ENCODE measurements at places on chromosomes 2 and 18.

GRCh38 chr2:219752726-219753125, 125.3 kb downstream of the SLC4A3 start:
- no peak for DNase-seq

DNA sequence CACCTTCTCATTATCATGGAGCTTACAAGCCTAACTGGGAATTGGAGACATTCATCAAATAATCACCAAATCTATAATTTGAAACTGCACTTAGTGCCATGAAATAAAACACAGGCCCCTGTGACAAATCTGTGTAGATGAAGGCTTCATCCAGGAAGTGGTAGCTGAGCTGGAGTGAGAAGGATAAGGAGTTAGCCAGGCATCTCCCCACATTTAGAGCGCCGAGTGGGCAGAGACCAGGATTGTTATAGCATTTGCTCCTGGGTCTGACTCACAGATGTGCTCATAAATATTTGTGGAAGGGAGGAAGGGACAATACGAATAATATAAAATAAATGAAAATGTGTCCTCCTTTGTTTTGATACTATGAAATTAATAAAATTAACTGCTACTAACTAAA, 2.5 kb upstream of the MAT2A start:
- DNase-seq: no peak

- DNase-seq: no peak
Measured at GRCh38 chr2:105239924-105240323, 1.6 kb upstream of the GPR45 start.

GRCh38 chr2:36357847-36358659, 2.5 kb downstream of the CRIM1 start:
- no peak for DNase-seq

DNA sequence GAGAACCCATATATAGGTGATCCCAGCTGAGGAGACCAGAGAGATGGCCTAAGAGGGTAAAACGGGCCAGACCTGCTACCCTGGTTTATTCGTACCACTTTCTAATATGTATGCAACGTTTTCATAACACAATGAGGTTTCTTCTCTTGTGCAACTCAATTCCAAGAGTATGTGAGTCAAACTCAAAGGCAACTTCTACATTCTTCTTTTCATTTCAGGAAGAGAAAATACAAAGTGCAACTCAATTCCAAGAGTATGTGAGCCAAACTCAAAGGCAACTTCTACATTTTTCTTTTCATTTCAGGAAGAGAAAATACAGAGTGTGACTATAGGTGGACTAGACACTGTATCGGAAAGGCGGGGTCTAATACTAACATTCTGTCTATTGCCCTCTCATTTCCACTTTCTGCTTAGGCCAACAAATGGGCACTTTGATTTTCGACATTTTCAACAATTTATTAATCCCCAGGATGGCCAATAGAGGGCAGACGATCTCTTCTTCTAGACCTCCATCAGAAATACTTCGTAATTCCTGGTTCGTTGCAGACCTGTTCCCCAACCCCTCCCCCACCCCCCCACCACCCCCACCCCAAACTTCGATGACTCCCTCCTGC, 3.7 kb upstream of the CRIM1 start:
- no peak for DNase-seq

DNA sequence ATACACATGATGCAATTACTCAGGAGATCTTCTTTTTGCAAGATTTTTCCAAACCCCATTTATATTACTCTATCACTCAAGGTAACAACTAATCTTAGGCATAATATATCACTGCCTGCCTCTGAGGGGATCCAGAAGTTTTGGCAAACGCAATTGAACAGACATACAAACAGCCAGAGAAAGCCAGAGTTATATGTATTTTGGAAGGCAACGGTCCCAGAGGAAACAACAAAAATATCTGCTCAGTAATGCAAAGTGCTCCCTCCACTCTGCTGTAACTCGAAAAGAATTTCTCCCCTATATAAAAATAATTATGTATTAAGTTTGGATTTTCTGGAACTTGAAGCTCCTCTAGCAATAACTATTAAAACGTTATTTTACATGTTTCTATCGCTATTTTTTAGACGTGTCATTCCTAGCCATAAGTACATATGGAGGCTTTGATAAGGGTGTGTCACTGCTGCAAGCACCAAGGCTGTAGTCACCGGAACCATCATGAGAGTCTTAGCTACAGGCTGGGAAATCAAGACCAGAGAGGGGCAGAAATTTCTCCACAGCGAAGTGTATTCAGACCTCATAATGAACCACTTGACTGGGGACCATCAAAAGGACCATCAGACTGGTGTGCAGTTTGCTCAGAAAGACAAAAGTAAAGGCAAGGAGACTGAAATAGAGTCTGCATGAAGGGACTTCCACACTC, 3.7 kb upstream of the GKN1 start:
- DNase-seq: no peak

- DNase-seq: no peak
Measured at GRCh38 chr2:24016376-24016761, 6.5 kb downstream of the MFSD2B start.

- peak; percentile 67 for DNase-seq
Measured at GRCh38 chr2:88350331-88351248, 101.9 kb downstream of the FOXI3 start.

- no peak for DNase-seq
Measured at GRCh38 chr2:229900012-229900411, 21.8 kb downstream of the TRIP12 start.

DNA sequence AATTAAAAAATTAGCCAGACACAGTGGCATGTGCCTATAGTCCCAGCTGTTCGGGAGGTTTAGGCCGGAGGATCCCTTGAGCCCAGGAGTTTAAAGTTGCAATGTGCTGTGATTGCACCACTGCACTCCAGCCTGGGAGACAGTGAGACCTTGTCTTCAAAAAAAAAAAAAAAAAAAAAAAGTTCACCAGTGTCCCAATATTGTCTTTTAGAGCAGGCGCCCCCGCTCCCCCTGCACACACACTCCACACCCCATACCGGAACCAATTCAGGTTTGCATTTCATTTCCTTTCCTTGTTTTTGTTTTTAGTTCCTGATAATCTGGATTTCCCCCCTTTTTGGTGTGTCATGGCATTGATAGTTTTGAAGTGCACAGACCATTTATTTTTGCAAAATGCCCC, 10.4 kb downstream of the TMEM87B start:
- no peak for DNase-seq

- no peak for DNase-seq
Measured at GRCh38 chr2:51490576-51491234, 458.8 kb upstream of the NRXN1 start.

Data from activated CD4-positive, alpha-beta T cell treated with anti-CD3 and anti-CD28 coated beads, Interleukin-2, amount 50 U/mL, for 4 hours (primary cell).